ENCODE measurements at places on chromosomes 5 and 9. TPM values are rescaled to one million over a fixed set of nuclear protein-coding genes. Genes with fewer than 3 reads are reported as not detected.

RANBP3L gene
- 25.5 TPM for total RNA-seq

ARL14EPL gene
- 1.7 TPM for total RNA-seq

GRCh38 chr5:20648981-20649380, 661.0 kb upstream of the CDH18 start:
- H3K27me3 ChIP-seq = no peaks in the 10 kb centered on the region
- H3K36me3 ChIP-seq = no peaks in the 10 kb centered on the region

DNA sequence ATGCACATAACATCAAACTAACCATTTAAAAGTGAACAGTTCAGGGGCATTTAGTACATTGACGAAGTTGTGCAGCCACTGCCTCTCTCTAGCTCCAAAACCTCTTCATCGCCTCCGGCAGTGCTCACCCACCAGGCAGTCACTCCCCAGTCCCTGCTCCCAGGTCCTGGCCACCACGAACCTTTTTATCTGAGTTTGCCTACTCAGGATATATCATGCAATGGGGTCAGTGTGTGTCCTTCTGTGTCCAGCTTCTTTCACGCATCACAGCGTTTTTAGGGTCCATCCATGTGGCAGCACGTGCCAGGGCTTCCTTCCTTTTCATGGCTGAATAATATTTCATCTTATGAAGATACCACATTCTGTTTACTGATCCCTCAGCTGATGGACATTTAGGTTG, 4.6 kb downstream of the AHRR start:
- no peak overlapping the region for H3K27ac ChIP-seq
- H3K27me3 ChIP-seq = no peaks in the 10 kb centered on the region
- H3K36me3 ChIP-seq = no peaks in the 10 kb centered on the region
- H3K4me3 ChIP-seq = no peak overlapping the region
- DNase-seq = no peak
- peaks cover 15% of the 10 kb centered on the region for H3K4me1 ChIP-seq

DNA sequence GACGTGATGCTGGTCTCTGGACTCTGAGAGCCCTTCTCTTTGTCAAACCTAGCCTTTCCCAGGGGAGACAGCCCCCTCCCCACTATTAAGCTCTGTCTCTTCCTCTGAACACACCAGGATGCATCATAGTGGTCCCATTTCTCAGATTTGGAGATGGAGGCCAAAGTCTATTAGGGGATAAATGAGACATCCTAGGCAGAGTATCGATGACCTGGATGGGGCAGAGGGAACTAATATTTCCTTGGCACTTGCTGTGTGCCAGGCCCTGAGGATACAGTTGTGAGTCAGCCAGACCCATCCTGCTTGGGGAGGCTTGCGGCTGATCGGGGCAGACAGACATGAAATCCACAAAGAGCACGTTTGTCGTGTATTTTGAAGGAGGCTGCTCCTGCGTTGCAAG, 5.2 kb downstream of the DNM1 start:
- no peak overlapping the region for H3K4me3 ChIP-seq
- no peak overlapping the region for H3K27ac ChIP-seq
- no peaks in the 10 kb centered on the region for H3K36me3 ChIP-seq
- DNase-seq = no peak

- no peak overlapping the region for H3K27ac ChIP-seq
- H3K27me3 ChIP-seq = no peaks in the 10 kb centered on the region
- no peak overlapping the region for H3K4me3 ChIP-seq
- DNase-seq = no peak
- H3K36me3 ChIP-seq = no peaks in the 10 kb centered on the region
- no peaks in the 10 kb centered on the region for H3K4me1 ChIP-seq
Observed at GRCh38 chr9:123881604-123882003, 48.3 kb downstream of the DENND1A start.
